ENCODE measurements at places on chromosomes 3 and 15.

GRCh38 chr15:32898414-32898813 is 180.6 kb downstream of the GREM1 start:
- DNase-seq: peak; percentile 22

DNA sequence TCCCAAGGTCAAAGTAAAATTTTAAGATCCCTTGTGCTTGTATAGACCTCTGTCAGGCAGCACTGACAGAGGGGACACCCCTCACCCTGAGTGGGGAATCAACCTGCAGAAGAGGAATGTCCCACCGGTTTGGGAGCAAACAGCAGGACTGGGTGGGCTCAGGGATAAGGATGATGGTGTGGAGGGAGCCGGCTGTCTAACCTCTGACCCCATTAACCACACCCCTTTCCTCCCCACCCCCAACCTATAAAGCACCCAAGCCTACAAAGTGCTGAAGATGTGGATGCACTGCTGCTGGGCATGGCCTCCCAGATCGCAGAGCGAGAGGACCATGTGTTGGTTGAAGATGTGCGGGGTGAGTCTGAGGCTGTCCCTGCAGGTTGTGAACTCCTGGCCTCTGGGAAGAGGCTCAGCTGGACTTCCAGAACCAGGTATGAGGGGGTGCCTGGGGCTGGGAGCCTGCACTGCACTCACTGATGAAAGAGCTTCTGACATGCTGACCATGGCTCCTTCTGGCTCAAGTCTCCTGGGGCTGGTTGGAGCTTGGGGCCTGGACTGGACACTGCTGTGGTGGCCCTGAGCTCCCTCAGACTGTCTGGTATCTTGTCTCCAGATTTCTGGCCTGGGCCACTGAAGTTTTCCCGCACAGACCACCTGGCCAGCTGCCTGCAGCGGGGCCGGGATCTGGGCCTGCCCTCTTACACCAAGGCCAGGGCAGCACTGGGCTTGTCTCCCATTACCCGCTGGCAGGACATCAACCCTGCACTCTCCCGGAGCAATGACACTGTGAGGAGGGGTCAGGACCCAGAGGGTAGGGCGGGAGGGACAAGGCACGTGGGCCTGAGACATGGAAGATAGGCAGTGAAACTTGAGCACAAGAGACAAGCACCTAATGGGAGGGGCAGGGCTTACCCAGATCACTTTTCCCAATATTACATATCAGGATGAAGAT is 9.3 kb downstream of the DUOX1 start:
- DNase-seq: no peak

DNA sequence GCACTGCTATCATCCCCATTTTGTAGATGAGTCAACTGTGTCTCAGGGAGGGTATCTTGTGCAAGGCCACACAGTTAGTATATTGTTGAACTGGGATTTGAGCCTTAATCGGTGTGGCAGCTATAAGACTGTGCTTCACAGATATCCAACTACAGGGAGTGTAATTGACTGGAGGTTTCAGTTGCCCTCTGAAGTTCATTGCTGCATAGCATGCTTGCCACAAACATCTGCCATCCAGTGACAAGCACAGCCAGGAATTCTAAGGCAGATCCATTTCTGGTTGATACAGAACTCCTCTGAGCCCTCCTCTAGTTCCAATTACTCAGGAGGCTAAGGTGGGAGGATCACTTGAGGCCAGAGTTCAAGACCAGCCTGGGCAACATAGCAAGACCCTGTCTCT is 16.4 kb downstream of the FSD2 start:
- DNase-seq: no peak

DNA sequence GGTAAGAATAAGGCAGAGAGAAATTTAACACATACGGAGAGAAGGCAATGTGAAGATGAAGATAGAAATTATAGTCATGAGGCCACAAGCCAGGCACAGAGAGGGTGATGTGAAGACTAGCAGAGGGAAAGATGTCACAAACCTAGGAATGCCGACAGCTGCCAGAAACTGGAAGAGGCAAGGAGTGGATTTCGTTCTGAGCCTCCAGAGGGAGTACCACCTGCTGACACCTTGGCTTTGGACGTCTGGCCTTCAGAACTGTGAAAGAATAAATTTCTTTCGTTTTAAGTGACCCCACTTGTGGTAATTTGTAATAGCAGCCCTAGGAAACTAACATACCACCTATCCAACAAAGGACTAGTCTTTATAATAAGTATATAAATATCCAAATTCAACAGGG is 5.0 kb upstream of the SGO1 start:
- DNase-seq: no peak

GRCh38 chr3:47978386-47978785 is 37.8 kb downstream of the MAP4 start:
- DNase-seq: no peak

DNA sequence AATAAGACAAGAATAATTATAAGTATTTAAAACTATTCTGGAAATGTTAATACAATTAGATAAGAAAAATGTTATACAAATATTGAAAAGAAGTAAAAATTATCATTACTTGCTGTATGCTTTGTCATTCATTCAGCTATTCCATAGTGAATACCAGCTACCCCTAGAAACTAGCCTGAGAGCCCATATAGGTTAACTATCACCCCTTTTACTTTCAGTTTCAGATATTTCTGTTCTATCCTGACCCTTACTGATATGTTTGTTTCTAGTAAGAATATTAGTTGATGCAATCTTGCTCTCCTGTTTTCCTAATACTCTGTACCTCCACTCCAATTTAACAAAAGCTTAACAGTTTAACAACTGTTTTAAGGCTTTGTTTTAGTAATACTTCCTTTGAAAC is 31.6 kb downstream of the FAM227B start:
- no peak for DNase-seq

DNA sequence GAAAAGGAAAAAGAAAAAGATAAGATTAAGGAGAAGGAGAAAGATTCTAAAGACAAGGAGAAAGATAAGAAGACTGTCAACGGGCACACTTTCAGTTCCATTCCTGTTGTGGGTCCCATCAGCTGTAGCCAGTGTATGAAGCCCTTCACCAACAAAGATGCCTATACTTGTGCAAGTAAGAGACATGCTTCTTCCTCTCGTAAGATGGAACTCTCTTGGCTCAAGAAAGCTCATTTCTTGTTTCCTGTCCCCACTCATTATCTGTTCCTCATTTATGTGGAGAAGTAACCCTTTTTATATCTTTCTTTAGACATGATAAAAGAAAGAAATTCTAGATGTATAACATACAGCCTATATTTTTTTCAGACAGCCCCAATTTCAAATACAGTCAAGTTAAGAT is 101.4 kb downstream of the KLHL25 start:
- no peak for DNase-seq

All from NCI-H1930 (cell line).